PC-3 (cell line): ENCODE measurements at places on chromosomes 11 and 22. TPM values are rescaled to one million over a fixed set of nuclear protein-coding genes. Genes with fewer than 3 reads are reported as not detected.

GRCh38 chr11:106208760-106209159 lies 131.3 kb downstream of the AASDHPPT start:
- no peak overlapping the region for H3K27ac ChIP-seq
- no peak for DNase-seq

DNA sequence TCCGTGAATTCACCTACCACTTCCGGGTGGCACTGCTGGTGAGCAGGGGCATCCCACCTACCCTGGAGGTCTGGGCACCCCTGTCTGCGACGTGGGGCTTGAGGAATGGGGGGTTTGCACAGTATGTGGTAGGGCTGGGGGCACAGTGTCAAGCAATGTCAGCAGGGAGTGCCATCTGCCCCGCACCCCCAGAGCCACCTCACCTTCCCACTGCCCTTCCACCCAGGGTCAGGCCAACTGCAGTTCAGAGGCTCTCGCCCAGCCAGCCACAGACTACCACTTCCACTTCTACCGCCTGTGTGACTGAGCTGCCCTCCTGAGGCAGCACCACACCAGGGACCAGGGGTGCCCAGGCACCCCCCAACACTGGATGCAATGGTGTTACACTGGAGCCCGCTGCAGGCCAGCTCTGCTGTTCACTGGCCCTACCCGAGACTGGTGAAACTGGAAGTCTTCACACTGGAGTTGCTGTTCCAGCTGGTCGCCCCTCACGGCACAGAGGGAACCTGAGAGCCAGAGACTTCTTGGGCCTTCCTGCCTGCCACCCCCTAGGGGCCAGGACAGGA lies 6.5 kb downstream of the TMEM258 start:
- H3K4me3 ChIP-seq = no peak overlapping the region
- no peak overlapping the region for H3K27ac ChIP-seq
- H3K36me3 ChIP-seq = peaks cover 38% of the 10 kb centered on the region
- H3K27me3 ChIP-seq = no peaks in the 10 kb centered on the region
- DNase-seq = no peak

DNA sequence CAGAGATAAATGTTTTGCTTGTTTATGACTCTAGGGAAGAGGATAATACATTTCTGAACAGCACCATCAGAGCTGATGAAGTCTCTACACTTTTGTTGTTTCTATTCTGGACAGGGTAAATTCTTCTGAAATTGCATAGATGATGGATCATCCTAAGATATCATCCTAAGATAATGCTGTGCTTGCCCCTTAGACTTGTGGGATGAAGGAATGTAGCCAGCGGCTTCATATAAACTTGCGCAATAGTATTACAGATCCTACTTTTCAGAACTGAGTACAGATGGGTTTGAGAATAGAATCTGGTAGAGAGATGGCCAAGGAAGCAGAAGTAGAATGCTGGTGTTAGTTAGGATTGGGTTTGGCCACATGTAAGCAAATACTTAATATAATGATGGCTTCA lies 61.0 kb downstream of the NCAM1 start:
- no peak overlapping the region for H3K27ac ChIP-seq
- H3K36me3 ChIP-seq = no peaks in the 10 kb centered on the region

GRCh38 chr11:115585361-115586024 lies 81.3 kb upstream of the CADM1 start:
- DNase-seq = no peak
- no peaks in the 10 kb centered on the region for H3K4me1 ChIP-seq
- no peak overlapping the region for H3K4me3 ChIP-seq
- no peak overlapping the region for H3K27ac ChIP-seq

DNA sequence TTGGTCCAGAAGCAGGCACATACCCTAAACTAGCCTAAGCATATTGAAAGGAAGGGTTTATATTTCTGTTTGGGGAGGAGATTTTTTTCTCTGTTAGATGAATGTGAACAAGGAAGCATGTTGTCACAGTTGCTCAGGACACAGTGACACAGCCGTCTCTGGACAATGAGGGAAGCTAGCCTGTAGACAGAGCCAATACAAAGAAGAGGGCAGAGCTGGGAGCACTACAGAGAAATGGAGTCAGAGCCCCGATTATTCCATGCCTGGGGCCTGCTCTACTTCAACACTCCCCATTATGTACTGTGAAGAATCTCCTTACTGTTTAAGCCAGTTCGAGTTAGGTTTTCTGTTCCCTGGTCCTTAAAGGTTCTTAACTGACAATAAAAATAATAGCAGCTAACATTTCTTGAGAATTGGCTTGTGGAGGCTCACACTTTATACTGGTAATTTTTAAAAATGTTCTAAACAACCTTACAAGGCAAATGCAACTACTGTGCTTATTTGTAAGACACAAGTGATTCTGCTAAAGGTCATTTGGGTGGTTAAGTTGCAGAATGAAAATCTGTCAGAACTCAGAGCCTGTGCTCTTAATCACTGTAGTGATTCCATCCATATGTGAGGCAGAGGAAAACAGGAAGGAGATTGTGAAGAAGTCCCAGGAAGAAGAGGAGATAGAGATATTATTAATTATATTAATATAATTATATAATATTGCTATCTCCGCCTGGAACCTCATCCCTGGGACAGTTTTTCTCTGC lies 58.8 kb upstream of the RRAS2 start:
- no peak overlapping the region for H3K4me3 ChIP-seq
- peaks cover 31% of the 10 kb centered on the region for H3K4me1 ChIP-seq
- DNase-seq = no peak
- no peaks in the 10 kb centered on the region for H3K27me3 ChIP-seq

GRCh38 chr11:17443000-17443399 lies 33.6 kb downstream of the ABCC8 start:
- peaks cover 3% of the 10 kb centered on the region for H3K4me1 ChIP-seq
- no peak overlapping the region for H3K4me3 ChIP-seq
- H3K36me3 ChIP-seq = no peaks in the 10 kb centered on the region
- DNase-seq = no peak
- H3K27ac ChIP-seq = no peak overlapping the region
- peaks cover 51% of the 10 kb centered on the region for H3K27me3 ChIP-seq

DNA sequence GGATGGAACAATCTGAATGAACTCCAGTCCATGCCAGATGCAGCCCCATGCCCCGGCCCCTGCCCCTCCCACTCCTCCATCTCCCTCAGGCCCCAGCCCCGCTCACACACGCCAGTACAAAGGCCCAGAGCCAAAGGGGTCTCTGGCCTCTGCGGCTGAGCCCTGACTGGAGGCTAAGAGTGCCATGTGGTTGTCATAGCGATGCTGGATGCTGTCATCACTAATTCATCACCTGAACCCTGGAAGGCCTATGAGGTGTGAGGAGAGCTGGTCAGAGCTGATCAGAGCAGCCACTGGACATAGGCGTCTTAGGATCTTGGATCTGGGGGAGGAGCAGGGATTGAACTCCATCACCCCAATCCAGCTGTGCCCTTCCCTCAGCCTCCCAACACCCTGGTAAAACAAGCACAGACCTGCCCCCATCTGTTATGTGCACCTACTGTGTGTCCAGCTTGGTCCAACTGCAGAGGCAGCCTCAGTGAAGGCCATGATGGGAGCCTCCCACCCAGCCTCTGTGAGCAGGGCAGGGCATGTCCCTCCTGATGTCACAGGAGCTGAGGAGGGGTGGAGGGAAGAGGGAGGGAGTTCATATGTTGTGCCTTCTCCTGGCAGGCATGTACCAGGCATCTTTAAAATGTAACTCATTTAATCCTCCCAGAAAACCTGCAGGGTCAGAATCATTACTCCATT lies 16.7 kb downstream of the PDE2A start:
- H3K36me3 ChIP-seq = no peaks in the 10 kb centered on the region
- H3K27ac ChIP-seq = no peak overlapping the region
- no peak for DNase-seq
- no peak overlapping the region for H3K4me3 ChIP-seq
- H3K4me1 ChIP-seq = no peaks in the 10 kb centered on the region

- no peaks in the 10 kb centered on the region for H3K27me3 ChIP-seq
- no peak overlapping the region for H3K27ac ChIP-seq
- DNase-seq = no peak
- no peaks in the 10 kb centered on the region; the same call in 1 of the 2 replicates for H3K36me3 ChIP-seq
- no peak overlapping the region for H3K4me3 ChIP-seq
Observed at GRCh38 chr11:32396331-32396730, 39.0 kb downstream of the WT1 start.

- H3K27ac ChIP-seq = no peak overlapping the region
- no peak overlapping the region for H3K4me3 ChIP-seq
- H3K36me3 ChIP-seq = no peaks in the 10 kb centered on the region
- peaks cover 9% of the 10 kb centered on the region for H3K4me1 ChIP-seq
Observed at GRCh38 chr11:1546077-1546535, 26.0 kb downstream of the DUSP8 start.

DNA sequence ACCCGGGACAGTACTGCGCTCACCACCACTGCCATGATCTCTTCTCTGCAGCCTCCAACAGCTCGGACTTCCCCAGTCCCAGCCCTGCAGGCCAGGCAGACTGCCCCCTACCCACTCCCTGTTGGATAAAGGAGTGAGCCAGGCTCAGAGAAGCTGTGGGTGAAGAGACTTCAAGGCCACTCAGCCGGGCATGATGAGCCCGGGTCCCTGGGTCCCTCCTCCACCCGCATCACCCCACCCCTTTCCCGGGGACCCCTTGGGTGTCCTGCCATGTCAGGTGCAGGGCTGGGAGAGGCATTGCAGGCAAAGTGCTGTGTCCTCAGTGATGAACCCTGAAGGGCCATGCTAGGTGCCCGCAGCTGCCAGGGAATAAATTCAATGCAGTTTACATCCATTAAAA lies 14.5 kb downstream of the LSP1 start:
- H3K4me1 ChIP-seq = peaks cover 7% of the 10 kb centered on the region
- H3K27me3 ChIP-seq = peaks cover 32% of the 10 kb centered on the region
- DNase-seq = no peak
- no peak overlapping the region for H3K27ac ChIP-seq
- no peak overlapping the region for H3K4me3 ChIP-seq

- H3K27me3 ChIP-seq = no peaks in the 10 kb centered on the region
- DNase-seq = no peak
- peaks cover 19% of the 10 kb centered on the region for H3K4me1 ChIP-seq
- no peak overlapping the region for H3K4me3 ChIP-seq
- no peaks in the 10 kb centered on the region for H3K36me3 ChIP-seq
Observed at GRCh38 chr11:58919561-58919960, 19.7 kb upstream of the GLYATL1 start.

GRCh38 chr22:23073526-23074229 lies 3.4 kb downstream of the GNAZ start:
- no peak overlapping the region for H3K4me3 ChIP-seq
- DNase-seq = no peak
- H3K27me3 ChIP-seq = no peaks in the 10 kb centered on the region
- peaks cover 12% of the 10 kb centered on the region; the same call in 1 of the 2 replicates for H3K4me1 ChIP-seq
- H3K36me3 ChIP-seq = no peaks in the 10 kb centered on the region

DNA sequence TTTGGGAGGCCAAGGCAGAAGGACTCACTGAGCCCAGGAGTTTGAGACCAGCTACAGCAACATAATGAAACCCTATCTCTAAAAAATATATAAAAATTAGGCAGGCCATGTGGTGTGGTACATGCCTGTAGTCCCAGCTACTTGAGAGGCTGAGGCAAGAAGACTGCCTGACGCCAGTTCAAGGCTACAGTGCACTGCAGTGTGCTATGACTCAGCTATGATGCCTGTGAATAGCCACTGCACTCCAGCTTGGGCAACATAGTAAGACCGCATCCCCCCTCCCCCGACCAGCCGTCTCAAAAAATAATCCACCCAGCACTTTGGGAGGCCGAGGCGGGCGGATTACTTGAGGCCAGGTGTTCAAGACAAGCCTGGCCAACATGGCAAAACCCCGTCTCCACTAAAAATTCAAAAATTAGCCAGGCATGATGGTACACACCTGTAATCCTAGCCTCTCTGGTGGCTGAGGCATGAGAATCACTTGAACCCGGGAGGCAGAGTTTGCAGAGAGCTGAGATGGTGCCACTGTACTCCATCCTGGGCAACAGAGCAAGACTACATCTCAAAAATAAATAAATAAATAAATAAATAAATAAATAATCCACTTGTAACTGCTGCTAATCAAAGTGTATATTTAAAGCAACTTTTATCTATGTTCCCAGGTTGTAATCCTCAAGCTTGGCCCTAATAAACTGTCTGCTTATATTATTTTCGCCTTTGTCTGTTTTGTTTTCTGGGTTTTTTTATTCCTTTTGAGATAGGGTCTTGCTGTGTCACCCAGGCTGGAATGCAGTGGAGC lies 7.8 kb downstream of the HPS5 start:
- no peak for DNase-seq
- H3K4me1 ChIP-seq = 0 out of 2 replicates have a peak, but pooled peaks cover 1% of the 10 kb centered on the region
- H3K27ac ChIP-seq = no peak overlapping the region
- H3K36me3 ChIP-seq = no peaks in the 10 kb centered on the region; the same call in 1 of the 2 replicates

GRCh38 chr11:115238791-115239190 lies 265.4 kb downstream of the CADM1 start:
- no peaks in the 10 kb centered on the region for H3K4me1 ChIP-seq
- DNase-seq = no peak
- H3K27ac ChIP-seq = no peak overlapping the region

DNA sequence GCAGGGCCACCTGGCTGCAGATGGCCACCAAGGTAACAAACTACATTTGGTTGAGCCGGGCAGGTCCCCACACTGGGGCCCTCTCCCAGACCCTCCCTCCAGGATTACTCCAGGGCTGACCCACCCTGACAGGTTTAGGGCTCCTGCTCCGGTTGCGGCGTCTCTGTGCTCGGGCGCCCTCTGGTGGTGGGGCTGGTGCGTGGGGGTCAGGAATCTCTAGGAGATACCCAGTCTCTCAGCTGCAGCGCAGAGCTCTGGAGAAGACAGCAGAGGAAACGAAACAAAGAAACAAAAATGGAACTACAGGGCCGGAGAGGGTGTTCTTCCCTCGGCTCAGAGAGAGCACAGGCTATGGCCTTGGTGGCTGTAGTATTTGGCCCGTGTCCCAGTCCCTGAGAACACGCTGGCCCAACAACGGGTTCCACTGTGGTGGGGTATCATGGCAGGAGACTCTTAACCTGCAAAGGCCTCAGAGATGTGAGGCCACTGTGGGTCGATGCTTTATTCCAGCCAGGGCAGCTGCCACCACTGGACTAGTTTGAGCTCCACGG lies 2.4 kb downstream of the C11orf96 start:
- no peaks in the 10 kb centered on the region for H3K36me3 ChIP-seq
- H3K4me3 ChIP-seq = peak overlapping the region; percentile 62; the same call in 1 of the 2 replicates
- H3K27me3 ChIP-seq = peaks cover 33% of the 10 kb centered on the region
- no peak overlapping the region for H3K27ac ChIP-seq

- no peaks in the 10 kb centered on the region for H3K36me3 ChIP-seq
- no peak overlapping the region for H3K27ac ChIP-seq
- DNase-seq = no peak
- H3K27me3 ChIP-seq = no peaks in the 10 kb centered on the region
- H3K4me3 ChIP-seq = no peak overlapping the region
Observed at GRCh38 chr11:75767228-75767572, 1.4 kb upstream of the DGAT2 start.

The DNAJB7 gene
- total RNA-seq = not detected in 2 replicates

The BBOX1 gene
- not detected in 2 replicates for total RNA-seq

The MRGPRX3 gene
- total RNA-seq = not detected in 2 replicates

The MRGPRX2 gene
- not detected in 2 replicates for total RNA-seq

The ME3 gene
- total RNA-seq = 80.8 and 83.8 TPM in 2 replicates

The SEC14L6 gene
- total RNA-seq = not detected in 2 replicates

The VWCE gene
- total RNA-seq = 0.15 and 0.35 TPM in 2 replicates

The RAB38 gene
- total RNA-seq = not detected in 2 replicates

The CASP1 gene
- 0.33 TPM in 1 of 2 replicates, not detected in the other for total RNA-seq

The OR4S1 gene
- not detected in 2 replicates for total RNA-seq

The CAVIN3 gene
- not detected in 2 replicates for total RNA-seq

The ACTN3 gene
- not detected in 2 replicates for total RNA-seq

The TTC17 gene
- 42.1 and 51.7 TPM in 2 replicates for total RNA-seq

The EIF4ENIF1 gene
- 4.5 and 5.3 TPM in 2 replicates for total RNA-seq

The F2 gene
- total RNA-seq = not detected in 2 replicates
